ENCODE measurements at places on chromosomes 2 and 18.

- no peaks in the 10 kb centered on the region for H3K36me3 ChIP-seq
- H3K4me1 ChIP-seq = no peaks in the 10 kb centered on the region
- no peak overlapping the region for H3K4me3 ChIP-seq
- no peak for DNase-seq
- H3K27ac ChIP-seq = no peak overlapping the region
- no peaks in the 10 kb centered on the region for H3K27me3 ChIP-seq
Measured at GRCh38 chr2:58543442-58543841, 302.3 kb upstream of the FANCL start.

- H3K27ac ChIP-seq = peak overlapping the region; percentile 21
- no peak overlapping the region for H3K4me3 ChIP-seq
- H3K27me3 ChIP-seq = peaks cover 29% of the 10 kb centered on the region
- peaks cover 20% of the 10 kb centered on the region for H3K4me1 ChIP-seq
Measured at GRCh38 chr2:241003830-241004564, 5.6 kb downstream of the SNED1 start.

GRCh38 chr2:237727363-237727762 is 71.2 kb upstream of the RBM44 start:
- H3K4me3 ChIP-seq = no peak overlapping the region
- no peak overlapping the region for H3K27ac ChIP-seq
- peaks cover 52% of the 10 kb centered on the region for H3K4me1 ChIP-seq

DNA sequence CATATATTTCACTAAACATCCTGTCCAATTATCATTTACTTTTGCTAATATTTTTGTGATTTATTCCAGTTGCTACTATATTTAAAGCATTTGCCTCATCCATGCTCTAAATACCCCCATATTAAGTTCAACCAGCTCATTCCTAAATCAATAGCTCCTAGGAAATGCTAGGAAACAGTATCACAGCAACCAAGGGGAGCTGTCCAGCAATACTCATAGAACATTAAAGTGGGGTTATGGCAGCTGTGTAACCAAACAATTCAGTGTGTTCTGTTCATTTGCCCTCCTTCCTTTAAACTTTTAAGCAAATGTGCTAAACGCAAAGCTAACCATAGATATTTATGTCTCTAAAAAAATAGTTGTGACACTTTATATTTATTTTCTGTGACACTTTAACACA is 41.1 kb downstream of the ACVR1C start:
- no peaks in the 10 kb centered on the region for H3K36me3 ChIP-seq
- peaks cover 8% of the 10 kb centered on the region for H3K27me3 ChIP-seq
- H3K4me1 ChIP-seq = peaks cover under 1% of the 10 kb centered on the region
- no peak overlapping the region for H3K4me3 ChIP-seq

DNA sequence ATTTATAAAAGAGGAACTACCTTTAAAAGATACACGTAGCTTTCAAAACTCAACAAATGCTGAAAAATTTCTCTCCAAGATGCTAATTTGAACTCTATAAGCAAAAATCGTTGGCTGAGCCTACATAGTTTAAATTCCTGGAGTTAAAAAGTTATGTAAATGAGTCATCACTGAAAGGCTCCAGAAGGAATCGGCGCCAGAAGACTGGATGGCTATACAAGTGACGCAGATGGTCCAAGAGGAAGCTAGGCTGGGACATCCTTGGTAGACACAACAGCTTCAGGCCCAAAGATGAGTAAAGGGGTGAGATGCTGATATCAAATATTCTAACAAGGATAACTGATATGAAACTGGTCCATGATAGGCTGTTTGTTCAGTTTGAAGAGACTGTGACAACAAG is 22.8 kb upstream of the DNAH6 start:
- DNase-seq = no peak
- H3K4me1 ChIP-seq = peaks cover 7% of the 10 kb centered on the region

GRCh38 chr2:188659656-188660406 is 314.3 kb upstream of the COL3A1 start:
- no peak overlapping the region for H3K27ac ChIP-seq
- no peaks in the 10 kb centered on the region for H3K36me3 ChIP-seq
- no peaks in the 10 kb centered on the region for H3K27me3 ChIP-seq
- DNase-seq = no peak
- H3K4me3 ChIP-seq = no peak overlapping the region

DNA sequence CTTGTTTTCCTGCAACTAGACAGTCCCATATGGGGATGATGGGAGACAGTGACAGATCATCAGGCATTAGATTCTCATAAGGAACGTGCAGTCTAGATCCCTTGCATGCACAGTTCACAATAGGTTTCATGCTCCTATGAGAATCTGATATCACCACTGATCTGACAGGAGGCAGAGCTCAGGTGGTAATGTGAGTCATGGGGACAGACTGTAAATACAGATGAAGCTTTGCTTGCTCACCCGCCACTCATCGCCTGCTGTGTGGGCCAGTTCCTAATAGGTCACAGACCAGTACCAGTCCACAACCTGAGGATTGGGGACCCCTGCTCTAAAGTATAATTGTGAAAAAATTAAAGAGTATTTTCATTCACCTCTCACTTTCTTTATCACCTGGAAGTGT is 23.6 kb upstream of the RAB1A start:
- H3K27me3 ChIP-seq = peaks cover 7% of the 10 kb centered on the region
- H3K36me3 ChIP-seq = no peaks in the 10 kb centered on the region
- no peak overlapping the region for H3K27ac ChIP-seq
- no peaks in the 10 kb centered on the region for H3K4me1 ChIP-seq
- no peak for DNase-seq

DNA sequence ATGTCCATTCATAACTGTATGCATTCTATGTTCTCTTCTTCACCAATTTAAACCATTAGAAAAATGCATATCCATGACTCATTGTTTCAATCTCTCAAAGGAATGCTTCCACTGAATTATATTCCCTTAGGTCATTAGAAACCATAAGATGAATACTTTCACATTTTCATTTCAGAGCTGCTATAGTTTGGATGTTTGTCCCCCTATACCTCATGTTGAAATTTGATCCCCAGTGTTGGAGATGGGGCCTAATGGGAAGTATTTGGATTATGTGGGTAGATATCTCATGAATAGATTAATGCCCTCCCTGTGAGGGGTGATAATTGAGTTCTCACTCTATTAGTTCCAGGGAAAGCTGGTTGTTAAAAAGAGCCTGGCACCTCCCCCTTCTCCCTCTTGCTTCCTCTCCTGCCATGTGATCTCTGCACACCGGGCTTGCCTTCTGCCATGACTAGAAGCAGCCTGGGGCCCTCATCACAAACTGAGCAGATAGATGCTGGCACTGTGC is 35.7 kb downstream of the THUMPD2 start:
- H3K4me1 ChIP-seq = peaks cover 4% of the 10 kb centered on the region
- no peaks in the 10 kb centered on the region for H3K27me3 ChIP-seq
- H3K4me3 ChIP-seq = no peak overlapping the region
- peaks cover 30% of the 10 kb centered on the region for H3K36me3 ChIP-seq
- no peak for DNase-seq

- no peak overlapping the region for H3K4me3 ChIP-seq
- peaks cover 57% of the 10 kb centered on the region for H3K36me3 ChIP-seq
- no peaks in the 10 kb centered on the region for H3K27me3 ChIP-seq
- H3K4me1 ChIP-seq = peaks cover 16% of the 10 kb centered on the region
- no peak for DNase-seq
- no peak overlapping the region for H3K27ac ChIP-seq
Measured at GRCh38 chr2:96271995-96272394, 6.0 kb downstream of the CIAO1 start.

- no peak overlapping the region for H3K27ac ChIP-seq
- H3K4me3 ChIP-seq = no peak overlapping the region
- H3K4me1 ChIP-seq = no peaks in the 10 kb centered on the region
- DNase-seq = no peak
- H3K36me3 ChIP-seq = no peaks in the 10 kb centered on the region
Measured at GRCh38 chr2:218021536-218022071, 18.8 kb upstream of the TNS1 start.

DNA sequence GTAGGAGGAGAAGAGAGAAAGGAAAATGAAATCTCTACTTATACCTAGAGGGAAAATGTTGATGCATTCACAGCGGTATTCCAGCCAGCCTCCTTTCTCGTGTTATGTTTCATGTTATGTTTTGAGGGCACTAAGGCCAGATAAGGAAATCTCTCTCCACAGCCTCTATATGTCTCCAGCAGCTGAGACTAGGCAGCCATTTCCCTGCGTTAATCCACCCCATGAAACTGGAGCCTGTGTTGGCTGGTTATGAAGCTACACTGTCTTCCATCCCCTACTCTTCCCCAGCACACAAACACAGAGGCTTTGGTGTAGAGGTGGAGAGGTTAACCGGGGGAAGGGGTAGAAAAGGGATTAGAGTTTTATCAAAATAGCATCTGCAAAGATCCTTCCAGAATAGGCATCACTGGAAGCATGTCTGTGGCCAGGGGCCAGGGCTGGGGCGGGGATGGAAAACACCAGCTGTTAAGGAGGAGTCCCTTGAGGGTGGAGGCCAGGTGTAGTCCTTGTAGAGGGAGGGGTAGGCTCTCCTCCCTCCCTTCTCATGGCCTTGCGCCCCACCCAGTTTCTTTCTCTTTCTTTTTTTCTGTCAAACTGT is 100.9 kb upstream of the TNP1 start:
- no peak overlapping the region for H3K27ac ChIP-seq
- H3K36me3 ChIP-seq = no peaks in the 10 kb centered on the region
- no peak overlapping the region for H3K4me3 ChIP-seq
- H3K4me1 ChIP-seq = no peaks in the 10 kb centered on the region
- no peak for DNase-seq

GRCh38 chr2:12951657-12951973 is 234.9 kb downstream of the TRIB2 start:
- no peak for DNase-seq
- H3K36me3 ChIP-seq = peaks cover 1% of the 10 kb centered on the region
- H3K4me1 ChIP-seq = peaks cover 6% of the 10 kb centered on the region
- H3K4me3 ChIP-seq = no peak overlapping the region
- no peak overlapping the region for H3K27ac ChIP-seq

GRCh38 chr2:223612501-223612900 is 10.3 kb upstream of the SCG2 start:
- peaks cover 23% of the 10 kb centered on the region for H3K27me3 ChIP-seq
- DNase-seq = no peak
- H3K4me1 ChIP-seq = no peaks in the 10 kb centered on the region
- H3K27ac ChIP-seq = no peak overlapping the region
- no peaks in the 10 kb centered on the region for H3K36me3 ChIP-seq

- H3K27me3 ChIP-seq = peaks cover 11% of the 10 kb centered on the region
- peaks cover 6% of the 10 kb centered on the region for H3K4me1 ChIP-seq
Measured at GRCh38 chr18:47560723-47561715, 309.6 kb upstream of the SKOR2 start.

- no peak for DNase-seq
- no peak overlapping the region for H3K4me3 ChIP-seq
- H3K27ac ChIP-seq = no peak overlapping the region
- no peaks in the 10 kb centered on the region for H3K27me3 ChIP-seq
- no peaks in the 10 kb centered on the region for H3K36me3 ChIP-seq
- H3K4me1 ChIP-seq = no peaks in the 10 kb centered on the region
Measured at GRCh38 chr2:23595021-23595420, 210.0 kb downstream of the KLHL29 start.

DNA sequence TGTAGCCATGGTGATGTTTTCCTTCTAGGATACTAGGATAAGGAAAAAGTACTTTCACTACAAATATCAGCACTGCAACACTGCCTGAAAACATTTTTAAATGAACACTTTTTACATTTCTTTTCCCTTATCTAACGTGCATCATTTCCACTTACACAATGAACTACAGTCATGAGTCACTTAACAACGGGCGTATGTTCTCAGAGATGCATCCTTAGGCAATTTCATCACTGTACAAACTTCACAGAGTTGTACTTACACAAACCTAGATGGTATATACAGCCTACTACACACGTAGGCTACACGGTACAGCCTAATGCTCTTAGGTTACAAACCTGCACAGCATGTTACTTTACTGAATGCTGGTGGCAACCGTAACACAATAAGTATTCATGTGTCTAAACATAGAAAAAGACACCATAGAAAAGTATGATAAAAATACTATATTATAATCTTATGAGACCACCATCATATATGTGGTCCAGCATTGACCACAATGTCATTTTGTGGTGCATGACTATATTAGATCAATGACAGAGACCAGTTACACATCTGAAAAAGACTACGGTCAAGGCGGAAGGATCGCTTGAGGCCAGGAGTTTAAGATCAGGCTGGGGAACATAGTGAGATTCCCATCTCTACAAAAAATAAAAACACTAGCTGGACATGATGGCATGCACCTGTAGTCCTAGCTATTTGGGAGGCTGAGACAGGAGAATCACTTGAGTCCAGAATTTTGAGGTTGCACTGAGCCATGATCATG is 39.8 kb downstream of the WDR33 start:
- no peak for DNase-seq
- H3K4me3 ChIP-seq = no peak overlapping the region
- H3K27me3 ChIP-seq = no peaks in the 10 kb centered on the region

DNA sequence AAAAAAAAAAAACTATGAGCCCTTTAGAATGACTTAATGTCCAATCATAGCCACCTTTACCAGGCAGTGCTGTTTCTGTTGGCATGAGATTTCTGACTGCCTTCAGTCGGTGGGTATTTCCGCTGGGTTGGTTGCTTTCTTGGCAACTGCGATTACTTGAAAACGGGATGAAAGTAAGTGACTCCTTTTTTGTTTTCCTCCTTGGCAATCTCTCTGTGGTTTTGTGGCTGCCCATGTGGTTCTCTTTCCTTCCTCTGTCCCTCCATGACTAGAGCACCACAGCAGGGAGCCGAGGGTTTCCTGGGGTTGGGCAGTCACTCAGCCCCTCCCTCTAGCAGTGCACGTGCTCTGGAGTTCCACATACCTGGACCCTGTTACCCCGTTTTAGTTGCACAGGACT is 112.1 kb downstream of the KLHL29 start:
- H3K4me3 ChIP-seq = peak overlapping the region; percentile 30
- peak overlapping the region; percentile 42 for H3K27ac ChIP-seq
- H3K4me1 ChIP-seq = peaks cover 50% of the 10 kb centered on the region
- H3K36me3 ChIP-seq = peaks cover 2% of the 10 kb centered on the region
- H3K27me3 ChIP-seq = peaks cover 18% of the 10 kb centered on the region
- peak; percentile 36 for DNase-seq

DNA sequence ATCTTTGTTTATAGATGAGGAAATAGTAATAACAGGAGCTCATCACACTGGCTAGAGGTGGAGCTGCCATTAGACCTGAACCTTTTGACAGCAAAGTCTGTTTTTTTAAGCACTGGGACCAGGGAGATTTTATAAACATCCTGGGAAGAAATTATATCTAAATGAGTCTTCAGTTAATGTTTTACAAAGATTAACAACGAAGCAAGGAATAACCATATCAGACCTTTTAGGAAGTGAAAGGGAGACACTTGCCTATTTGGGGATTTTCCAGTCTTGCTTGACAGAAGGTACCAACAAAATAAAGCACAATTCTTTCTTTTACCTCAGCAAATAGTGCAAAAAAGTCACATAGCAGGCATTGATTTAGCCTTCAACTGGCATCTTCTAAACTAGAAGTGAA is 777.0 kb downstream of the CPS1 start:
- DNase-seq = no peak
- no peaks in the 10 kb centered on the region for H3K27me3 ChIP-seq
- H3K27ac ChIP-seq = no peak overlapping the region
- no peaks in the 10 kb centered on the region for H3K36me3 ChIP-seq

DNA sequence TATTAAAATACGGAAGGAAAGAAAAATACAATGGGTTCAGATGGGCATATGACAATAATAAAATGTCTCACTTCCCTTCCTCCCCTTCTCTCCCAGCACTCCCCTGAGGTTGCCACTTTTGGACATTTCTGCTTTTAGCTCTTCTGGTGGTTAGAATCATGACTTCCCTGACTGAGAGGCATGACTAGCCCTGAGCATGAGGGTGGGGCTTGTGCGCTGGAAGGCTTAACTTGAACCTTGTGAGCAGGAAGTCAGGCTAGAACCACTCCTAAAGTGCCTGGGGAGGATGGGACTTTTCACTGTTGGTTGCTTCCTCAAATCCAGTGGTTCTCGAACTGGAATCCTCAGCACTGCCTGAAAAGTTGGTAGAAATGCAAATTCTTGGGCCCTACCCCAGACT is 19.7 kb upstream of the ARHGAP25 start:
- DNase-seq = no peak
- H3K4me1 ChIP-seq = peaks cover 79% of the 10 kb centered on the region
- H3K27me3 ChIP-seq = peaks cover 4% of the 10 kb centered on the region
- H3K4me3 ChIP-seq = no peak overlapping the region
